ENCODE measurements at places on chromosomes 7 and 10. TPM values are rescaled to one million over a fixed set of nuclear protein-coding genes. Genes with fewer than 3 reads are reported as not detected.

NEBL gene
- total RNA-seq = 0.02 TPM

PHF14 gene
- 48.2 TPM for total RNA-seq

ECHDC3 gene
- total RNA-seq = 1.8 TPM

SSC4D gene
- total RNA-seq = 0.62 TPM

TFPI2 gene
- 0.82 TPM for total RNA-seq

AMPH gene
- total RNA-seq = not detected

PNLIPRP3 gene
- not detected for total RNA-seq

GRID1 gene
- not detected for total RNA-seq

GIMAP6 gene
- total RNA-seq = 35.9 TPM

SPDYE11 gene
- total RNA-seq = not detected

TRPV5 gene
- not detected for total RNA-seq

FAM25G gene
- total RNA-seq = not detected

TWIST1 gene
- not detected for total RNA-seq

GOLGA7B gene
- 0.88 TPM for total RNA-seq

INPP5A gene
- total RNA-seq = 14.0 TPM

RELN gene
- total RNA-seq = not detected

C10orf90 gene
- total RNA-seq = not detected

KCP gene
- 0.16 TPM for total RNA-seq

CARD11 gene
- 83.3 TPM for total RNA-seq

NRCAM gene
- 0.09 TPM for total RNA-seq

LRRC61 gene
- 22.3 TPM for total RNA-seq

BBIP1 gene
- 32.1 TPM for total RNA-seq

MYH16 gene
- 0.11 TPM for total RNA-seq

ATRNL1 gene
- 0.62 TPM for total RNA-seq

VAX1 gene
- total RNA-seq = not detected

SEMA3E gene
- not detected for total RNA-seq

EVX1 gene
- total RNA-seq = not detected

CLRN3 gene
- total RNA-seq = not detected

IDI1 gene
- 81.1 TPM for total RNA-seq

IL15RA gene
- total RNA-seq = 6.6 TPM

DNAJC12 gene
- total RNA-seq = 0.68 TPM

SYT15B gene
- total RNA-seq = 0.23 TPM

ECD gene
- total RNA-seq = 39.6 TPM

IFIT2 gene
- total RNA-seq = 28.0 TPM

ABLIM1 gene
- 190 TPM for total RNA-seq

PRF1 gene
- 35.7 TPM for total RNA-seq

HOXA11 gene
- total RNA-seq = not detected

CDH23 gene
- 11.2 TPM for total RNA-seq

AOAH gene
- 6.0 TPM for total RNA-seq

LMOD2 gene
- not detected for total RNA-seq

TRIM50 gene
- 0.20 TPM for total RNA-seq

ABCC2 gene
- total RNA-seq = 1.2 TPM

PDE6C gene
- not detected for total RNA-seq

CPXM2 gene
- not detected for total RNA-seq

ZNF467 gene
- 0.23 TPM for total RNA-seq

CLCN1 gene
- total RNA-seq = 0.16 TPM

GRID2IP gene
- total RNA-seq = 0.21 TPM

SP4 gene
- total RNA-seq = 32.7 TPM

TMEM236 gene
- 0.05 TPM for total RNA-seq

PDZD7 gene
- 0.80 TPM for total RNA-seq

C10orf53 gene
- not detected for total RNA-seq

All from activated naive CD4-positive, alpha-beta T cell treated with anti-CD3 and anti-CD28 coated beads, Interleukin-2, amount 50 U/mL, for 72 hours (primary cell).